Fibroblast of skin of abdomen (primary cell): ENCODE measurements at places on chromosomes 11 and 22.

DNA sequence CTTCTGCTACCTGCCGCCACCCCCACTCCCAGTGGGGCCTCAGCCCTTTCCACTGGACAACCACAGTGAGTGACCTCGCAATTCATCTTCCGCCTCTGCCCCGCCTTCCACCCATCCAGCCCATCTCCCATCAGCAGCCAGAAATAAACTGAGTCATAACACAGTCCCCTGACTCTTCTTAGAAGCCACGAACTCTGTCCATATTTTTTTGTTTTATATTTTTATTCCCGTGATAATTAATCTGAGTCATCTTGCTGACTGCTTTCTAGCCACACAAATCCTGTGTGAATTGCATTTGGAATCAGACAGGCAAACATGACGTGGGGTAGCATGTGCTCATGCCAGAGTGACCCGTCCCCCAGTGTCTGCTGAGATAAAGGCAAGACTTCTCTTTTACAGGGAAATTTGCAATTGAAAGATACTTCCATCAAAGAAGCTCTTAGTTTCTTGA, 7.0 kb downstream of the FADD start:
- DNase-seq: peak; percentile 61

GRCh38 chr11:46520971-46521745, 72.7 kb downstream of the AMBRA1 start:
- peak; percentile 79 for DNase-seq

GRCh38 chr11:48007677-48008076, 27.3 kb downstream of the PTPRJ start:
- no peak for DNase-seq

GRCh38 chr11:87840786-87841185, 334.5 kb downstream of the RAB38 start:
- no peak for DNase-seq

DNA sequence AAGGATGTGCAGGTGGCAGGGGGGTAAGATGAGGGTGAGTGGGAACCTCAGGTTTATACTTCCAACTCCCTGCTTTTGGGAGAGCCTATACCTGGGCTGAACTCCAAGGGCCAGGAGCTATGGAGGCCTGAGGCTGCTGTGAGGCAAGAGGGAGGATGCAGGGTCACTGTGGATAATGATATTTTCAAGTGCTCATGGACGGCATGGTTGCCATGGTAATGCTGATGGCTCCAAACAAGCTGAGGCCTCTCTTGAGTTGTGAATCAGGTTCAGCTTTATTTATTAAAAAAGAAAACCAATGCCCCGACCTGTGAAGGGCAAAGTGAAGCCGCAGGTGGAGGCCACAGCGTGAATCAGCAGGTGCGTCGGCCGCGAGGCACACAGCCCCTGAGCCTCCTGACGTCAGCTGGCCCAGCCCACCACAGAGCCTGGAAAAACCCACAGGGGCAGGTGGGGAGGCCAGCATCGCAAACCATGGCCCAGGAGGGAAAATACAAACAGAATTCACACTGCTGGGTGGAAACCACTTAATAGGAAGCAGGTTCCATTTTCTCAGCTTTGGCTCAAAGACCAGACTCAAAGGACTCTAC, 17.4 kb upstream of the CREB3L1 start:
- no peak for DNase-seq

DNA sequence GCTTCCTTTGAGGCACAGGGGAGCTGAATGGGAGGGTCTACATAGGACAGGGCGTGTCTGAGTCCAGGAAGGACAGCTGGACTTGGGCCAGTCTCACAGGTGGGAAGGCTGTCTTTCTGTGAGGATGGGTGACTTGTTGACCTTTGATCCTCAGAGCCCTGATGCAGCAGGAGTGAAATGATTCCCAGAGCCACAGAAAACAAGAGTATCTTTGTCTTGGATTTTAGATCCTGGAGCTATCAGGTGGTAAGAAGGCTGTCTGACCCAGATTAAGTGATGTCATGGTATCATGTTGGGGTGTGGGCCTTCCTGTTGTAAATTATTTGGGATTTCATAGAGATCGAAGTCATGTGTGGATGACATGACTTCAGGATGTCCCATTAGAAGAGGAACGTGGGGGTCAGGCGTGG, 15.0 kb downstream of the PTPRJ start:
- no peak for DNase-seq

DNA sequence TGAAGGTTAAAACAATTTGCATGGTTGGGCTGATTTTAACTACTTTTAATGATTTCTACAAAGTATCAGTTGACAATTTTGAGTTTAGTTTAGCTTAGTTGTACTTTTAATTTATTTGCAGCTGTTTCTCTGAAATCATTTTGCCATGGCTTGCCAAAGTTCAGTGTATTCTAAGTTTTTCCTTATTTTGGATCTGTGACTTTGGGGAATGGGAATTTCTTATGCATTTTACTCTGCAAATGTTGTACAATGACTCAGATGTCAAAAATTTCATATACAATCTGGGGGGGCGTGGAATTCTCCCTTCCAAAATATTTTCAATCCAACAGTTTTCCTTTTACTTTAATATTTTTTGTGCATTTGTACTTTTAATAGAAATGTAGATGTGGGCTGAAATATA, 8.9 kb upstream of the DCHS1 start:
- peak; percentile 17 for DNase-seq

DNA sequence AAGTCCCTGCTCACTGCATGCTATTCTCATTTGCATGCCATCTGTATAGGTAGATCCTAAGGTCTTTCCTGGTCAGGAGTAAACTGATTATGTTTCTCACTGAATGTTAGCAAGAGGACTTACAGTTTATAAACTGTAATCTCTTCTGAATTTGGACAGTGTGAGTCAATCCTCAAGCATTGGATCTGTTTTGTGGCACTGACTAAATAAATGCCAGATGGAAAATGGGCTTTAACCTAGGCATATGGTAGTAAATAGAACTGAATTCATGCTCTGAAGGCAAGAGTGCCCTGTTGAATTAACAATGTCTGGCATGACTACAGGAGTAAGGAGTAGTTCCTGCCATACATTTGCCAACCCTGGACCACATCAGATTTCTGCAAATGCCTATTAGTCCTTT, 11.4 kb downstream of the FAM181B start:
- peak; percentile 8 for DNase-seq
